ENCODE measurements at places on chromosomes 5 and 9.
A peak's percentile ranks its signal among the peaks of the same experiment; 100 is the strongest.

- DNase-seq, result no peak
Observed at GRCh38 chr5:39390945-39391344, 26.6 kb upstream of the C9 start.

DNA sequence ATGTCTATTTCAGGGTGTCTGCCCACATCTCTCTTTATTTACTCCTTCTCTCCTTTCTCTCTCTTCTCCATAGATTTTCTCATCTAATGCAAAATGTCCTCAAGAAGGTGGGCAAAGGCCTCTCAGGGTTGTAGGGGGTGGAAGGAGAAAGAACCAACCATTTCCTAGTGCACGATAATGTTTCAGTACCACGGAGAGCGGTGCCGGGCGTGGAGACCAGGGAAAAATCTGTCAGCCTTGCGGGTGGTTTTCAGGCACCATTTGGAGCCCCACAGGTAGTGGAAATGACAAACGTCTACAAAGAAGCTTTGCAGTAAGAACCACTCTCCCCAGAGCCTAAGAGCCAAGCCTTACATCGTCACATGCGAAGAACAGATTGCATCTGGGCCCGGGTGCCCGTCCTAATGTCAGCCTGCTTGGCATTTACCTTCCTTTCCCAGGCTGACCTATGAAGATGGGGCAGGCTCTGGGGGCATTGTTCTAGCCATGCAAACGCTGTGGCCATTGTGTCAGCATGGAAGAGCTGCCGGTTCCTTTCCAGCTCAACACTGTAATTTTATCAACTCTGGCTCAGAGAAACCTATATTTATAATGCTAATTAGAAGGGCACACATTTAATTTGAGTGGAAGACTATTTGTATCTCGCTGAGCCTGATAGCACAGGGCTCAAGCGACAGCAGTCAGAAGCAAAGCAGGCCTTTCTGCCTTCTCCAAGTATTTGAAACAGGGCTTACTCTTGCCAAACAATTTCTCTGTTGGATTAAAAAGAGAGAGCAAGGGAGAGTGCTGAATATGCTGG is 430.1 kb upstream of the WWC1 start:
- no peak for DNase-seq

GRCh38 chr5:161804263-161804662 is 43.7 kb upstream of the GABRA1 start:
- no peak for DNase-seq

- no peak for DNase-seq
Observed at GRCh38 chr5:177982072-177982727, 13.8 kb downstream of the PROP1 start.

GRCh38 chr5:158317507-158317906 is 458.6 kb upstream of the CLINT1 start:
- DNase-seq, result no peak

GRCh38 chr5:5298068-5298633 is 124.3 kb upstream of the ICE1 start:
- DNase-seq, result no peak

DNA sequence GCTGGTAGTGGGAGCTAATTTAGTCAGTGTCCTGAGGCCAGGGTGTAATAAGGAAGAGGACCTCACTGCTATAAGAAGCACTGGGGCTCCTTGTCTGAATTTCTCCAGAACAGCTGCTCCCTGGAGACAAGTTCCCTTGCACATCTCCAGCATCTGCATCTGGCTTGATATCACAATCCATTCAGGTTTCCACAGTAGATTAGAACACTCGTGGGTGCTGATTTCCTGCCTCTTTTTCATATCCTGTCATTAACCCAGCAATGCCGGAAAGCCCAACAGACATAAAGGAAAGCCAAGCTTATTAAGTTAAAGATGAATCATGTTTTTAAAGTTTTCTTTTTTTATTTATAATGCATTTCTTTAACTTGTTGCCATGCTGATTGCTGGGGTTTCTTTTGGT is 232.3 kb upstream of the WWC1 start:
- DNase-seq, result no peak

DNA sequence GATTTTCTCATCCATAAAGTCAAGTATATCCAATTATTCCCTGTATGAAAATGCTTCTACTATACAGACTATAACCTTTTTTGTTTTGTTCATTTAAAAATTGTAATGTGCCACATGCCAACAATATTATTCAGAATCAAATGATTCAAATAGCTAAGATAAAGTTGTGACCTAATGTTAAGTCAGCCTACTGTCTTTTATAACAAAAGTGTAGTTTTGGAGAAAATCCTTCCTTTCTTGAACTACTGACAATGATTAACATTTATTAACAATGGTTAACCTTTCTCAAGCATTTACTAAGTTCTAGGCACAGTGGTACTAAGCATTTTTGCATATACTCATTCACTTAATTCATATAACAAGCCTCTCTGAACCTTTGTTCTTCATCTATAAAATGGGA is 25.0 kb downstream of the CSF2 start:
- DNase-seq, result no peak

GRCh38 chr9:95552814-95553546 is 36.2 kb upstream of the PTCH1 start:
- DNase-seq, result no peak

DNA sequence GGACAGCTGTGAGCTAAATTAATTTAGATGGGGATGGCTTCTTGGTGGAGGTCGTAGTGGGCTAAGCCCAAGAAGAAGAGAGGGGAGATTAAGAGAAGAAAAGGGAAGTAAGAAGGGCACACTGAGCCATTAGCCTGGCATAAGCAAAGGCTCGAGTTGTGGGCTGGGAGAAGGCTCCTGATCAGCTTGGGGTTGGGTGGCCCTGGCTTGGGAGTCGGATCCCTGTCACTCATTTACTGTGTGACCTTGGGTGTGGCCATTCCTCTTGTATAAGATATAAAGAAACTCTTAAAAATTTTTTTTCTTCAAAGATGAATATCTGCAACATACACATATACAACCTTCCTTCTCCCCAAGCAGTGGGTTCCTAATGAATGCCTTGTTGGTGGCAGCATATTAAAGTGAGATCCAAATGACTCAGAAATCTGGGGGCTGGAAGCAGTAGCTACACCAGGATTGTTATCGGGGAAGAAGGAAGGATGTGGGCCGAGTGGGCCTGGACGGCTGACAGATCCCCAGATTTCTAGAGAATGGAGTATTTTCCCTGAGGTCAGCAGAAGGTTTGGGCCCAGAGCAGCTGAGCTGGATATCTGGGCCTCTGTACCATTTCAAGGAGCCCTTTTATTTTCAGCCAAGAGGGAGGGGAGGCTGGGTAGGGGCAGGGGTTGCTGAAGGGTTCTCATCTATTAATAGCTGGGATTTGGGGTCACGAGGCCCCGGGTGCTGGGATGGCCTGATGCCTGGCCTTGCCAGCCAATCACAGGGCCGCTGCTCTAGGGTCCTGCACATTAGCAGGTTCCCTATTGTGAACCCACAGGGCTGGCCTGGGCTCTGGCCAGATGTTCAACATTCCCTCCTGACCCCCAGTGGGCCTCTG is 52.1 kb downstream of the PPARGC1B start:
- no peak for DNase-seq

- DNase-seq, result no peak
Observed at GRCh38 chr9:137798901-137799629, 78.5 kb upstream of the CACNA1B start.

DNA sequence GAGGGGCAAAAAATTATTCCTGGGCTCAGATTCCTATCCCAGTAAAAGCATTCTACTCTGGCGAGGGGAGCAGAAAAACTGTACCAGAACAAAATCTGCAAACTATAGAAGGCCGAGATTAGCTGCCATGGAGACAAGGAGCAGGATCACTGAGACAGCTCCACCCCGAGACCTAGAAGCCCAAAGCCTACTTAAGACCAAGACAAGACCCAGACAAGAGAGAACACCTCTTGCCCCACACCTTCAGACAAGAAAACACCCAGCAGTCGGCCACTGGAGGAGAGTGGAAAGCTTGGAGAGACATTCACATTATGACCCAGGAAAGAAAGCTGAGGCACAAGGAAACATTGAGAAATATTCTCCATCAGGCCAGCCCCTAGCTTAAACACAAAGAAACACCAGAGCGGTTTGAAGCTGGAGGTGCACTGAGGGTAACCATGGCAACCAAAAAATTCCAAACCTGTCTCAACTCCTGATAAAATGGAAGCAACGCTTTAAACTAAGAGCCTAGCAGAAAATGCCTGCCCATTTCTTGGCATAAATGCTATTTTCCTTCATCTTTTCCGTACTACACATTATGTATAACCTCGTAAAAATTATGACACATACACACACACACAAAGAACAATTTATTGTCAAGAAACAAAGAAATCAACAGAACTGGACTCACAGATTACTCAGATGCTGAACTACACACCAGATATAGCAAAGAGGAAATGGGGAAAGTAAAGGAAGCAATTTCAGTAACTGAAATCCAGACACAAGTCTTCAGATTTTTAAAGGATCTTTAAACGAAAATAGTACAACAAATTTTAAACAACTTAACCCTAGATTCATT is 53.8 kb upstream of the FTMT start:
- DNase-seq, result no peak

GRCh38 chr9:121550569-121551512 is 51.2 kb upstream of the GGTA1 start:
- DNase-seq, result peak; percentile 47

GRCh38 chr9:127175764-127176163 is 53.3 kb upstream of the ANGPTL2 start:
- DNase-seq, result no peak

DNA sequence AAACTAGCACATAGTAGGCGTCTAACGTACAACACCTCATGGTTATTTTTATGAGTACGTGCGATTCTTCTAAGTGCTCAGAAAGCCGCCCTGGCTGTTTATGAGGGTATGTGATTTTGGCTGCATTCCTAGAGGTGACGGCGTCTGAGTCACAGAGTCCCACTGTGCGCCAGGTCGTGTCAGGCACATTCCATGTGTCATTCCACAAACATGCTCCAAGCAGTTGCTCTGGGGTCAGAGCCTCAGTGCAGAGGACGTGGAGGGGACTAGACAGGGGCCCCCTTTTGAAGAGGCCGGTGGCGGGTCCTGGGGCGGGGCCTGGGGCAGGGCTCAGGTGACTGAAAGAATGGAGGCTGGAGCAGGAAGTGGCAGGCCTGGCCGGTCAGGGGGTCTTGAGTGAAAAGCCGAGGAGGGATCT is 51.9 kb downstream of the NEK6 start:
- no peak for DNase-seq

All from activated naive CD8-positive, alpha-beta T cell treated with anti-CD3 and anti-CD28 coated beads, Interleukin-2, amount 50 U/mL, for 16 hours (primary cell).